Pancreas (tissue), 10 donors: ENCODE measurements at places on chromosomes 5 and 9. TPM values are rescaled to one million over a fixed set of nuclear protein-coding genes. Genes with fewer than 3 reads are reported as not detected.

- no peak overlapping the region for H3K27ac ChIP-seq
- no peaks in the 10 kb centered on the region for H3K36me3 ChIP-seq
- H3K4me1 ChIP-seq = no peaks in the 10 kb centered on the region
- no peaks in the 10 kb centered on the region for H3K27me3 ChIP-seq
- DNase-seq = no peak
- H3K4me3 ChIP-seq = no peak overlapping the region
These were observed 72.5 kb downstream of the BASP1 start for GRCh38 chr5:17289681-17290539.

- no peak overlapping the region for H3K4me3 ChIP-seq
- H3K4me1 ChIP-seq = peaks cover 5% of the 10 kb centered on the region
- DNase-seq = no peak
- no peak overlapping the region for H3K27ac ChIP-seq
- H3K36me3 ChIP-seq = no peaks in the 10 kb centered on the region
- H3K27me3 ChIP-seq = no peaks in the 10 kb centered on the region
These were observed 6.9 kb upstream of the IGFBPL1 start for GRCh38 chr9:38431116-38431515.

Gene SLCO6A1
- not detected for polyA plus RNA-seq

Gene OCLN
- polyA plus RNA-seq = 10.9 TPM
